ENCODE measurements at places on chromosomes 12 and 14.

GRCh38 chr14:64844272-64844671 lies 35.4 kb downstream of the SPTB start:
- DNase-seq: no peak

GRCh38 chr12:32296567-32296966 lies 102.8 kb upstream of the FGD4 start:
- no peak for DNase-seq

GRCh38 chr12:47881051-47881450 lies 23.7 kb downstream of the VDR start:
- DNase-seq: no peak

DNA sequence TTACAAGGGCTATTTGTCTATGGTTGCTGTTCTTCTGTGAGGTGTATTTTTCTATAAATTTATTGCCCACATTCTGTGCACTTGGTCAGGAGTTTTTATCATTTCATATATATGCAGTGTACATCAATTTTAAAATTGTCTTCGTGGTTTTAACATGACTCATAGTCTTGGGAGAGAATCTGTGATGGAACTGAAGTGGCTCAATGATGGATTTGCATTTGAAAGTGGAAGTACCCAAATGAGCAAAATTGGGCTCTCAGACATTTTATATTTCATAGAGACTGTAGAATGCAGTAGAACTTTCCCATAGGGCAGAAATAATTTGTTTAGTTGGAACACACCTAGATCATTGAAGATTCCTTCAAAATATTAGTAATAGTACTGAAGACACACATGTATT lies 1.9 kb upstream of the SCFD1 start:
- no peak for DNase-seq

GRCh38 chr12:128830505-128830893 lies 6.7 kb upstream of the SLC15A4 start:
- DNase-seq: no peak

- no peak for DNase-seq
These were observed 29.0 kb upstream of the AKAP6 start for GRCh38 chr14:32300136-32300535.

DNA sequence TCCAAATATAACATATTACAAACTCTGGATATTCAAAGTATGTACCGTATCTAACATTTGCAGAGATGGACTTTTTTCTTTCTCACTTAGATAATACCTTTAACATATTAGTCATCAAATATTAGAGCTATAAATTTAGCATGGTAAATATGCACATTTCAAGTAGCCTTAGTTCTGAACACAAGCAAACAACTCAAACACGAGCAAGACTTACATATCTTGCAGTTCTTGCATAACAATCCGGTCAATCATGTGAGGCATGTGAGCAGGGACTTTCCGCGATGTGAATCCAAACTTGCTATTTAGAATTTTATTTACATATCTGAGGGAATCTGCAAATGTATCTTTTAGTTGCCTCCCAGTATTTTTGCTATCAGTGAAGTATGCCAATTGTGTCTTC lies 22.1 kb upstream of the SYCP3 start:
- DNase-seq: no peak

GRCh38 chr12:94951071-94951934 lies 52.2 kb downstream of the NDUFA12 start:
- no peak for DNase-seq
